ENCODE measurements at places on chromosomes 4 and X.

DNA sequence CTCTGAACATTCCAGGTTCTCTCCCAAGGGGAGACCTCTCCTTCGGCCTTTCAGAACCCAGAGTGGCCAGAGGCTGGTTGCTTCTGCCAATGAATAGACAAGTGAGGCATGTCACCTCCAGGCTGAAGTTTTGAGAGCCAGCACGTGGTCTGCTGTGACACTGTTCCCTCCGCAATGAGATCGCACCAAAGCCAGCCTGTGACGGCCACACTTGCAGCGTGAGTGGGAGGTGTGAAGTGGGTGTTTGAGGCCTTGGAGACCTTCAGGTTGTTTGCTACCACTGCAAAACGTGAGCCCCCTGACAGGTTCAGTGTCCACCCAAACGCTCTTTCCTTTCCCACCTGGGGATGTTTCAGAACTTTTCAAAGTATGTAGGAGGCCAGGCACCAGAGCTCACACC, 81.0 kb downstream of the WFS1 start:
- no peak for DNase-seq

DNA sequence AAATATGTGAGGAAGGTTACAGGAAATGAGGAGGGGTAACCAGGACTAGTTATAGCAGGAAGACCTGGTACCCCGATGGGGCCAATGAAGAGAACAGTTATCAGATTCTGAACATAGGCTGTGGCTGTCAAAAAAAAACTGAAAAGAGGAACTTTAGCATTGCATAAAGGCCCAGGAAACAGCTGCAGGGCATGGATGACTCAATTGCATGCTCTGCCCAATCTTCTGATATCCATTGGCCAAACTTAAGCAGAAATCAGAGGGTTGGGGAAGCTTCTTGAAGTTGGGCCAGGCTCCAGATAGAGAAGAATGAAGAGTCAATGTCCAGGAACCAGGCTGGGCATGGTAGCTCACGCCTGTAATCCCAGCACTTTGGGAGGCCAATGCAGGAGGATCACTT, 1222.4 kb upstream of the PRKX start:
- no peak for DNase-seq

DNA sequence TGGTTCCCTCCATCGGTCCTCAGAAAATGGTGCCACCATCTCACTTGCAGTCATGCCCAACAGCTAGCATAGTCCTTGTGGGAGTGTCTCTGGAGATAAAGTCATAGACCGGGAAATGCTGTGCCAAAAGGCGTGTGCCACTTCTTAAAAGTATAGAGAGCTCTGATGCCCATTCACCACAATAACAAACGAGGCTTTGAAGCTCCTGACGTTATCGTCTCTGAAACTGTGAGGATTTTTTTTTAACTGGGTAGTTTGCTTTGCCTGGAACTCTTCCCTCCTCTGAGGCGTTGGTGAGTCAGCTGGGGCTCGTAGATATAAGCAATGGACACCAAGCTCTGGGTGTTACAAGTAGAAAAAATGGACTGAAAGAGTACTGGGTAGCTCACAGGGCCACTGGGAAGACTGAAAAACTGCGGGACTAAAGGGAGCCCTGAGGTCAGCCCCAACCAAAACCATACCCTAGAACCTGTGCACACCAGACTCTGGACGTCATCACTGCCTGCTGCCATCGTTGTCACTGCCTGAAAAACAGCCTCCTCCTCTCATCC, 89.4 kb upstream of the TRIM2 start:
- peak; percentile 53 for DNase-seq

DNA sequence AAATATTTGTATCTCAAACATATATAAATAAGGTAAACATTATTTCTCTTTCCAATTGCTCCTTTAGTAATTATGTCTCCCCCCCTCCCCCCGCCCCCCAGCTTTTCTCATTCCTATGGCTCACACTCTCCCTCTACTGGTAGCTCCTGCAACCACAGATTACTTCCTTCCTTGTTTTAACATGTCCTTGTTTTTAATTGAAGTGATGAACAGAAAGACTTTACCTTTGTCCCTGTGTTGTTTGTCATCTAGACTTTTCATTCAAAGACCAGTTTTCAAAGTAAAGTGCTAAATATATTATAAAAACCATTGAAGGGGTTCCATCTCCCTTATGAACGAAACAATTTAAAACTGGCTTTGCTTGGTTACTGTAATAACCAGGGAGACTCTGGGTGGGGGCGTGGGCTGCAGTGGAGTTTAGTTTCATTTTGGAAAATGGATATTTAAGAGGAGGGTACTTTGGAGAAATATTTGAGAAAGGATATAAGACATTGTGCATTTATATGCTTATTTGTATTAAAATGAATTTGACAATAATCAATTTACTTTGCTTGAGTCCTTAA, 352.9 kb downstream of the RAPGEF2 start:
- no peak for DNase-seq

DNA sequence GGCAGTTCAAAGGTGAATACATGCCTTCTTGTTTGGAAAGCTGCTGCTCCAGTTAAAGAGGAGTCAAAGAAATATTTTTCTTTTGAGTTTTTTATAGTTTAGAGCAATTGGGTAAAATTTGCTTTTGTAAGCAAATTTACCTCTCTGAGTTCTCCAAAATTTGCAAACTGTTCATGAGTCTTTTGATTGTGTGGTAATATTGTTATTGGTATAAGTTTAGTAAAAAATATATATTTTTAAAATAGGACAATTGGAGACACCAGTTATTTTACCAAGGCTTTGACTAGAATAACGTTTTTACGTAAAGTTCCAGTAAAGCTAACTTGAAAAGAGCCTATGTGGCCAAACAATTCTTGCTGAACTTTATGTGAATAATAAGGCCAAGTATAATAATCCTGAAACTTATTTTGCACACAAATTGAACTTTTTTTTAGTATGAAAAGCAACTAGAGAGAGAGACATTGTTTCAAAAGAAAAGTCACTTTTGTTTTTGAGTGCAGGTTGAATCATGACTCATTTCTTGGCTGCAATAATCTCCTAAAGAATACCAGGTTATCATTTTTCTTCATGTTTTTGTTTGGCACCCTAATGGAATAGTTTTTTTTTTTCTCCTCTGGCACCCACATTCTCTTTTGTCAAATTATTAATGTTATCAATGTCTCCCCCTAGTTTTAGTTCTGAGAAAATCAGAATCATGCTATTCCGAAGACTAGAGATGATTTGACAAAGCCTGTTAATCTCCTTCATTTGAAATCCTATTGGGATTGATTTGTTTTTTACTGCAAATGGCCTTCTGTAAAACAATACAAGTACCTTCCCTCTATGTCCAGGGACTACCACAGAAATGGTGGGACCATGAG, 57.1 kb downstream of the UGT2B10 start:
- no peak for DNase-seq

- DNase-seq, result peak; percentile 1
Measured at GRCh38 chr4:78644744-78645330, 93.3 kb downstream of the ANXA3 start.

- no peak for DNase-seq
Measured at GRCh38 chr4:150216726-150217125, 138.5 kb downstream of the DCLK2 start.

DNA sequence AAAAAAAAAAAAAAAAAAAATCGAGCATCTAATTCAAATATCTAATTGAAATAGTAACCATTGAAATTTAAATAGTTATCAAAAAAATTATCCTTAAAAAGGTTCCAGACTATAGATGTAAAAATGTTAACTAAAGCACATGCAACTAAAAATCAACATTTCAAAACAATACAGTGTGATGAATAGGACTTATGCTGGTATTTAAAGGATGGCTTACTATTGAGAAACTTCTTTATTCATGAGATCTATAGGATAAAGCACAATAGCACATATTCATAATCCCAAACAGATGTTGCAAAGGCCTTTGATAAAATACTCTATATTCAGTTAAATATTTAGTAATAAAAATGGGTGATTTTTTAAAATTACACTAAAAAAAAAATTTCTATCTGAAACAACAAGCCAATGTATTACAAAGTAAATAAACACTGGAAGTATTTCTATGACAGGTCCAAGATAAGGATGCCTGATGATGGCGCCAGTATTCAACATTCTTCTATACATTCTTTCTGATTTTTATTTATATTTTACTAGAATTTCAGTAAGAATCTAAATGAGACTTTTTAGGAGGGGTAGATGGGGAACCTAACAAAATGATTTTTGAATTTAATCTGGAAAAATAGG, 26.3 kb downstream of the DCLK2 start:
- DNase-seq, result no peak

Data from T-helper 22 cell (primary cell).